ENCODE measurements at places on chromosomes 16 and 17. TPM values are rescaled to one million over a fixed set of nuclear protein-coding genes. Genes with fewer than 3 reads are reported as not detected.

The GP1BA gene
- total RNA-seq, result not detected

The CD300H gene
- 0.46 TPM for total RNA-seq

The TAC4 gene
- total RNA-seq, result not detected

The TEKT1 gene
- total RNA-seq, result not detected

The KRTAP9-2 gene
- not detected for total RNA-seq

The DHRS7C gene
- not detected for total RNA-seq

The CARD14 gene
- total RNA-seq, result 5.5 TPM

The NECAB2 gene
- total RNA-seq, result 0.42 TPM

The CHTF18 gene
- 24.5 TPM for total RNA-seq

The OTOP3 gene
- total RNA-seq, result 0.14 TPM

The PRR14 gene
- 27.7 TPM for total RNA-seq

The NPW gene
- total RNA-seq, result 4.0 TPM

The AHSP gene
- not detected for total RNA-seq

The LRRC37A gene
- 0.49 TPM for total RNA-seq

The GLIS2 gene
- total RNA-seq, result 3.2 TPM

The GAS7 gene
- total RNA-seq, result 5.5 TPM

The RBBP6 gene
- 31.5 TPM for total RNA-seq

The RGS11 gene
- 0.56 TPM for total RNA-seq

All from airway epithelial cell (primary cell).